ENCODE measurements at places on chromosomes 2 and 18.

- no peak for DNase-seq
These were observed 950.1 kb downstream of the TRIB2 start for GRCh38 chr2:13666582-13667414.

DNA sequence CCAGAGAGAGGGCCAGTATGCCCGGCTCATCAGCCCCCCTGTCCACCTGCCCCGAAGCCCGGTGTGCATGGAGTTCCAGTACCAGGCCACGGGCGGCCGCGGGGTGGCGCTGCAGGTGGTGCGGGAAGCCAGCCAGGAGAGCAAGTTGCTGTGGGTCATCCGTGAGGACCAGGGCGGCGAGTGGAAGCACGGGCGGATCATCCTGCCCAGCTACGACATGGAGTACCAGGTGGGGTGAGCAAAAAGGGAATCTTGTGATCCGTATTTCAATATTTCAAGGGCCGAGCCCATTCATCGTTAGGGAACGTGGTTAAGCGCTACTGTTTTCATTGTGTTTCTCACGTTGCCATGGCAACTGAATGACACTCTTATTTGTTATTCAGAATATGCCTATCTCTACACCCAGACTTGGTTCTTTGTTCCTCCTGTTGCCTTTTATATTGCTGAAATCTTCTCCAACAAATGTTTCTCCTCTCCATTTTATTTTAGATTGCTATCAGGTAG is 81.5 kb downstream of the NRP2 start:
- DNase-seq: no peak

DNA sequence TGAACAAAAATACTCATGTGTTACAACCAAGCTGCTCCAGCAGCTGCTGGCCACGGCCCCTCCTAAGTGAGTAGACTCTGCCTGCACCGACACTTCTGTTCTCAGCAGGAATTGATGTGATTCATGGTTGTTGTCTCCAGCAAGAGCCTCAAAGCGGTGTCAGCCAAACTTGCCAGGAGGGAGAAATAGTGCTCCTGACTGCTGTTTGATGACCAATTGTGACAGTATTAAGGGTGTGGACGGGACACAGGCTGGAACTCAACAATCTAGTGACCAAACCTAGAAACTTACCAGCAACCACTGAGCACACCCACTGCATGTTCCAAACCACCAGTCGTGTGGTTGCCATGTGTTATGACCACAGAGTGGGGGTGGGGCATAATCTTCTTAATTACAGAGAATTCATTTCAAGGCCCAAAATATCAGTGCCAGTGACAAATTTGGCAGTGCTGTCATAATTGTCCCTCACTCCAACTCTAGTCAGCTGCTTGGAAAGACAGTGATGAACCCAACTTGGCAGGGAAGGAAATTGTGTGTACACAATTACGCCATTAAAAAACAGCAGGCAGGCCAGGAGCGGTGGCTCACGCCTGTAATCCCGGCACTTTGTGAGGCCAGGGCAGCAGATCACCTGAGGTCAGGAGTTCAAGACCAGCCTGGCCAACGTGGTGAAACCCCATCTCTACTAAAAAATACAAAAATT is 30.4 kb downstream of the FBLN7 start:
- DNase-seq: peak; percentile 26

DNA sequence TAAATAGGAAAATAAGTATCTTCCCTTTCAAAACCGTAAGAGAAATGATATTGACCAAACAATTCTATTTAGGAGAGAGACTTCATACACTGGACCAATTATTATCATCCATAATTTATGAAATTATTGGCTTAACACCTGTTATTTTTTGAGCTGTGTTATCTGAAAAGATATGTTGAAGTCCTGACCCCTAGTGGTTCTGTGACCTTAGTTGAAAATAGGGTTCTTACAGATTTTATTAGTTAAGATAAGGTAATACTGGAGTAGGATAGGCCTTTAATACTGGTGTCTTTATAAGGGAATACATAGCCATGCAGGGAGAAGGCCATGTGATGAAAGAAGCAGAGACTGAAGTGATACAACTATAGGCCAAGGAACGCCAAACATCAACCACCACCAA is 659.6 kb downstream of the DCC start:
- DNase-seq: no peak

DNA sequence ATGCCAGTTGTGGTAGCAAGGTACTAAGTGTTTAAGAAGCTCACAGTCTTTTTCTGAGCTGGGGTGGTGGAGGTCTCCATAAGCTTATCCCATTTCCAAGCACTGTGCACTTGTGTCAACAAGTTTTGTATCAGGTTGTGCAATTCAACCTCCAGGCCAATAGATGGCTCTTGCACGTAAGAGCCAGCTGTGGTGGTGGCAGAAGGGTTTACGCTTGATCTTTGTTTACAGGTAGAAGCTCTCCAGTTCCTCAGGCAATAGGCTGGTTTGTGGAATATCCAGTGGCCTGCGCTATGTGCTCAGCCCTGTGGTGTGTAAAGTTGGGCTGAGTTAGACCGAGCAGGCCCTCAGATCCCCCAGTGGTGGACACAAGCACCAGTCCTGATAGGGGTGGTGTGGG is 89.7 kb upstream of the CNTNAP5 start:
- no peak for DNase-seq

DNA sequence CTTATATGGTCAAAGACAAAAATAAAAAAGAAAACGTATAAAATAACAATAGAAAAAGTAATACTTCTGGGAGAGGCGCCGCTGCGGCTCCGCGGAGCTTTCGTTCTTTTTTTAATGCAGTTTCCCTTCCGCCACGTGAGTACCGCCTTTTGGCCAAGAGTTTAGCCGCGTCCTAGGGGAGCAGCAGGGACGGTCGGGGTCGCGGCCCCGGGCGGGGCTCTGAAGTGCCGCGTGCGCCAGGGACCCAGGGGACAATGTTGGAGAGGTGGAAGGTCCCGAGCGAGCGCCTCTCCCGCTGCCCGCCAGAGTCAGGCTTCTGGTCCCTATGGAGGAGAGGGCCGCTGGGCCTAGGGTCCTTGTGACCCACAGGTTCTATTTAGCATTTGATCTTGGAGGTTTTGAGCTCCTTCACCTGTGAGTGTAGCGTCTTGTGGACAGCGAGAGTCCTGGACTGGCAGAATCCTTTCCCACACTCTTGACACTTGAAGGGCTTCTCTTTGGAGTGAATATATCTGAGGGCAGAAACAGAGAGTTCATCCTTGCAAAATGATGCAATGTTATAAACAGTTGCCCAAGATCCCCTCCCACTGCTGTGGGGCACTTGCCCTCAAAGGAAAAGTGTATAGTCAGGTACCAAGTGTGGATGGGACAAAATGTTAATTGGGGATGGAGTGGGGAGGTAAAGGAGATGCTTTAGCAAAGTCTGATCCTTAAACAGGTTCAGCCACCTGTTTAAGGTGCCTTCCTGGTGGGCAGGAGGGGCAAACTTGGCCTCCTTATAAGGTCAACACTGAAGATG is 6.3 kb downstream of the OSR1 start:
- DNase-seq: no peak

- DNase-seq: no peak
These were observed 2.8 kb upstream of the CYB5A start for GRCh38 chr18:74294526-74294925.

DNA sequence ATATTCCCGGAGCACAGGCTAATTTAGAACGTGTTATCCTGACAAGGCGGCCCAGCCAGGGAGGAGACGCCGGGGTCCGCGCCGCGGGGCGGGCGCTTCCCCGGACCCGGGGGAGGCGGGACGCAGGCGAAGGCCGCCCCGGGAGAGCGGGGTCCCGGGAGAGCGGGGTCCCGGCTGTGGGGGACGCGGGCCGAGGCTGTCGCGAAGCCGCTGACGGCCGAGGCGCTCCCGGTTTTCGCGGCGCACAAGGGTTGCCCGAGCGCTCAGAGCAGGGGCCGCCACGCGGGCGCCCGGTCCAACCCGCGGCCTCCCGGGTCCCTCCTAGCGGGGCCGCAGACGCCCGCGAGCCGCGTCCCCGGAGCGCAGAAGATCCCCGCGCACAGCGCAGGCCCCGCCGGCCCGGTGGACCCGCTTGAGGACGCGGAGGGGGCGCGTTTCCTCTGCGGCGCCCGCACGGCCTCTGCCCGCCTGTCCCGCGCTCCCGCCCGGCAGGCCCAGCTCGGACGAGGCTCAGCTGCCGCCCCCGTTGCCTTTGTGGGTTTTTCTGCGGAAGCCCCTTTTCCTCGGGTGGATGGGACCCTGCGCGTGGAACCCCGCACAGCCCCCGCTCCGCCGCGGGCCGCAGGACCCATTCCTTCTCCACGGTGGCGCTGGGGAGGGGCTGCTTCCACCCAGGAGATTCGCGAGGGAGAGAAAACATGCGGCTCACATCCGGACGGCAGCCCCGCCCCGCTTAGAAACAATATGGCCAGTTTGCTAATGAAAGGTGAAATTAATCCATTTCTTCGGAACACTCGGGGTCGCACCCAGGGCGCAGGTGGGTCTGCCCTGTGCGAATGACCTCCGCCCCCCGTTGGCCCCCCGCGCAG is 9.6 kb upstream of the KCNG2 start:
- DNase-seq: no peak

GRCh38 chr2:168427451-168427850 is 28.6 kb upstream of the CERS6 start:
- DNase-seq: no peak

DNA sequence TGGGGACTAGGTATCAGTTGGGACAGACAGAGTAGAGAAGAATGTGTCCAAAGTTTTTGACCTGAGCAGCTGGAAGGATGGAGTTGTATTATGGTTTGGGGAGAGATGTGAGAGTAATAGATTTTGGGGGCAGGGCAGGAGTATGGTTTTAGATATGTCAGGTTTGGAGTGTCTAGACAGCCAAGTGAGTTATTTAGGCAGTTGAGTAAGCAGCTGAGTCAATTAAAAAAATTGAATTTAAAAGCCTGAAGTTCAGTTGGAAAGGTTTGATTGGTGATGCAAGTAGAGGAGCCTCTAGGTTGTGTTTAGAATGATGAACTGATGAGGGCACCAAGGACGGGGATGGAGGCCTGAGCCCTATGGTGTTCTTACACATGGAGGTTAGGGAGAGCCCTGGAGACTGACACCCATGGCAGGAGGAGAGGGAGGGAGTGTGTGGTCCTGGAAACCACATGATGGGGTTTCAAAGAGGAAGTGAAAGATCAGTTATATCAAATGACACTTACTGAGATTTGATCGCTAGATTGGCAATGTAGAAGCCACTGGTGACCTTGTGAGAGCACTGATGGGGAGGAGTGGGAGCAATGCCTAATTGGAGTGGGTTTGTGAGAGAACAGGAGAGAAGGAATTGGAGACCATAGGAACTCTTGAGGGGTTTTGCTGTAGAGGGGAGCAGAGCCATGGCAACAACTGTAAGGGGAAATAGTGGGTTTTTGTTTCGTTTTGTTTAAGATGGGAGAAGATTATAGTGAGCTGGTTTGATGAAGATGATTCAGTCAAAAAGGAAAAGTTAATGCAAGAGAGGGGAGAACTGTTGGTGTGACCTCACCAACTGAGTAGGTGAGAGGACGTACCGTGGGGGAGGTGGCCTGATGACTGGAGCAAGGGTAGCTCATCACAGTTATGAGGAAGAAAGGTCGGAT is 10.3 kb downstream of the ITGA6 start:
- no peak for DNase-seq

GRCh38 chr18:76431437-76432273 is 63.4 kb downstream of the ZNF516 start:
- DNase-seq: no peak

- no peak for DNase-seq
These were observed 9.5 kb upstream of the USP14 start for GRCh38 chr18:148841-149240.

DNA sequence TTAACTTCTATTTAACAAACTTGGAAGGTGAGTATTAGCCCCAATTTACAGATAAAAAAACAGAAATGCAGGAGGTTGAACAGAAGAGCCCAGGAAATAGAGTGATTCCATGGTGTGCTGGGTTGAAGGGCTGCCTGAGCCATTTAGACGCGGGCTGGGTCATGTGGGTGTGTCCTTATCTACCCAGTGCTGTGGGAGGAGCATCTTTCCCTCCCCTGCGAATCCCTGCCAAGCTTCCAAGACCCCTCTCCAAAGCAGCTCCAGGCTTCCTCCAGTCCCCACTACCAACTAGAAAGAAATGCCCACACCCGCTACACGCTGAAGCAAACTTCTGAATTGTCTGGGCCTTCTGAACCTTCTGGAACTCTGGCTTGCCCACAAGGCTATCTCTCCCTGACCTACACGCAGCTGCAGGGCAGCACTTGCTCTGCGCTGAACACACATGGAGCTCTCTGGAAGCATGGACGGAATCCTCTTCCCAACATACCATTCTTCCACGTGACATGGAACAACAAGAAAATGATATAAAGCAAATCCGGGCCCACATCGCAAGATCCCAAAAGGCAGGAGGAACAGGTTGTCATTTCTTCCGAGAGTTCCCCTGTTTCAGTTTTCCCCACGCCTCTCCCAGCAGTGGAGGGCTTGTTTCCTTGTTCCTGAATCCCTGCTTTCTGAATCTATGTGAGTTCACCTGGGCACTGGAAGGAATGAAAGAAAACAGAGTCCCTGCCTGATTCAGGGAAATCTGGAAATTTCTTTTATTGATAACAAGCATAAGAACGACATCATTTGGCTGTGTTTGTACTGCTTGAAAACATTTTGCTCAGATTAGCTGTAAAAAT is 562.7 kb upstream of the ID2 start:
- DNase-seq: no peak

GRCh38 chr2:71609441-71609840 is 156.1 kb downstream of the DYSF start:
- no peak for DNase-seq

All from H54 (cell line).